ENCODE measurements at places on chromosomes 3 and 15.

GRCh38 chr3:4060064-4060463 lies 243.1 kb upstream of the SETMAR start:
- no peak for DNase-seq

- DNase-seq, result no peak
Observed at GRCh38 chr3:93867425-93867824, 106.3 kb downstream of the PROS1 start.

DNA sequence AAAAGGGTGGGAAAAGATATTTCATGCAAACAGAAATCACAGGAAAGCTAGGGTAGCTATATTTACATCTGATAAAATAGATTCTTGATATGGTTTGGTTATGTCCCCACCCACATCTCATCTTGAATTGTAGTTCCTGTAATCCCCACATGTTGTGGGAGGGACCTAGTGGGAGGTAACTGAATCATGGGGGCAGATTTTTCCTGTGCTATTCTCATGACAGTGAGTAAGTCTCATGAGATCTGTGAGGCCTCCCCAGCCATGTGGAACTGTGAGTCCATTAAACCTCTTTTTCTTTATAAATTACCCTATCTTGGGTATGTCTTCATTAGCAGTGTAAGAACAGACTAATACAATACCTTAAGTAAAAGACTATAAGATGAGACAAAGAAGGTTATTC lies 558.1 kb downstream of the RSL24D1 start:
- DNase-seq, result no peak

GRCh38 chr15:76418352-76419140 lies 82.0 kb downstream of the ISL2 start:
- no peak for DNase-seq

GRCh38 chr3:188624828-188625227 lies 470.9 kb downstream of the LPP start:
- no peak for DNase-seq

DNA sequence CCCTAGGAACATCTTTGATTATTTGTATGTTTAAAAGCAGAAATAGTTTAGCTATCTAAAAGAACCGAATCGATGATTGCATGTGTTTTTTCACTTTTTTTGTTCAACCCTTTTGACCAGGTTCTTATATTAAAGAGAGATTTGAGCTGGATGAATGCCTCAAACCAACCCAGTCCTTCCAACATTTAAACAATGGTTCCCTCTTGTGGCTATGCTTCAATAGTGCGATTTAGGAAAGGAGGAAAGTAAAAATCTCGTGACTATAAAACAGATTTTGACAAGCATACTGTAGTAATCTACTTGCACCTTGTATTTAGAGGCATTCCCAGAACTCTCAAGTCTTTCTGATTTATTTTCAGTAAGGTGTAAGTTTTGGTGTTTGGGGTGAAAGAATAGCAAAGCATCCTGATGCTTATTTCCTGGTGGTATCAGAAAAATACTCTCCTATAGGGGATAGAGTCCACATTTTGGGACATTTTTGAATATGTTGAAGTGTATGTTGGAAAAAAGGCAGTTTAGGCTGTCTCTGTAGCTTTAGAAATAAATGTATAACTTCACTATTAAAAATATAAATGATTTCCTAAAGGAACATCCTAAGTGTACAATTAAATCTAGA lies 159.6 kb upstream of the KCNH8 start:
- no peak for DNase-seq

- no peak for DNase-seq
Observed at GRCh38 chr15:31484986-31485385, 158.4 kb downstream of the KLF13 start.

GRCh38 chr3:34258271-34258998 lies 460.0 kb downstream of the PDCD6IP start:
- no peak for DNase-seq

- no peak for DNase-seq
Observed at GRCh38 chr3:173618148-173618547, 220.6 kb downstream of the NLGN1 start.

DNA sequence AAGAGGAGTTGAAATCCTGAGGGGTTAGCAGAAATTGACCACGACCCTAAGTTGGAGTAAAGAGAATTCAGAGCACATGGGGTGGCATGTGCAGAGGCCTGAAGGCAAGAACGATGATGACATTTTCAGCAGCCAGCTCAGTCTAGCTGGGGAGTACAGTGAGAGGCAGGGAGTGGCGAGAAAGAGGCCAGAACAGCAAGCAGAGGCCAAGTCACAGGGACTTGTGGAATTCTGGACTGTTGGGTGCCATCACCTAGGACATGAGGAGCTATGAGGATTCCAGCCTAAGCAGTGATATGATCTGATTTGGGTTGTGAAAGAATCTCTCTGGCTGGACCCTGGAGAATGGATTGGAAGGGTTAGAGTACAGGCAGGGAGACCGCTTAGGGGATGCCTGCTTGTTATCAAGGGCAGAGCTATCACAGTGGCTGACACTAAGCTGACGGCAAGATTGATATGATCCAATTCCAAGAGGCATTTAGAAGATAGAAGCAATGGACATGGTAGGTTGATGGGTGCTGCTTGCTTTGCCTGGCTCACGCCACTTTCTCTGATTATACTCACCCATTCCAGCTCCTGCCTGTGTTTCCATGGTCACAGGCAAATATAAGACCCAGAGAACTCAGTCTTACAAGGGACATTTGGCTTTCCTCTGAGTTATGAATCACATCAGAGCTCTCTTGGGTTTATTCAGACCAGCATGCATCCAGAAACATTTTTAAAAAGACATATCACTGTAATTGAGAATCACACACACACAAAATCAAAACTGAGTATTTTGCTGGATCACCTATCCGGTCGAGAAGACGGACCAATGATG lies 66.4 kb downstream of the LRTM1 start:
- DNase-seq, result peak; percentile 18

DNA sequence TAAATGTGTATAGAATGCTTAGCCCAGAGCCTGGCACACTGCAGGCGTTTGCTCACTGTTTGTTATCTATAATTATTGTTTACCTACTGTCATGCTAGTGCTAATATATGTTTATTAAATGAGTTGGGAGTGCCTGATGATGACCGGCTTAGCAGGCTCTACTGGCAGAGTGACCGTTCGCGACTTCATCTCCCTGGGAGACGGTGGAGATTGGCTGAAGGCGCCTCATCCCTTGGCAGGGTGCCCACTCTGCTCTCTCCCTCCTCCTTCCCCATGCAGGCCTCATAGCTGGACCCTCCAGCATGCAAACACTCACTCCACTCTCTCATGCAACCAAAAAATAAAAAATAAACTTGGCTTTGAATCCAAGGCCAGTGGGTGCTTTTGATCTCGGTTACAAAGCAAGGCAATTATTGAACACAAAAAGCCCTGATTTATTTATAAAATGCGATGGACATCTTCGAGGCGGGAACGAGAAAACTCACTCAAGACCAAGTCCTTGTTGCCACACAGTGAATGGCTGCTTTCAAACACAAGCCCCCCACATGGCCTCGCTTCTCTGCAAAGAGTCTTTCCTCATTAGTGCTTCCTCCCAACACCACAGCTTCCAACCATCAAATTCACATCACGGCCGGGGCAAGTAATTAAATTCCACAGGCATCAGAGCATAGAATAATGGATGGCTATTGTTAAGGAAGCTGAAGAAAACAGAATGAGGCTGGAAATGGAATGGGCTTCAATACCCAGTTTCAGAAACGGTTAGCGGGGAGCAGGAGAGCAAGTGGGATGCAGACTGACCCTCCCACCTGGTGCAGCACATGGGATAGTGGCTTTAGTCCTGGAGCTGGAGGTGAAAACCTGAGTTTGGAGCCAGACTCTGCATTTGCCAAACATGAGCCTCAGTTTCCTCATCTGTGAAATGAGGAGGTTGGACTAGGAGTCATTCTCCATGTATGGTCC lies 135.7 kb upstream of the RAD18 start:
- no peak for DNase-seq

- peak; percentile 78 for DNase-seq
Observed at GRCh38 chr15:80489030-80489594, 84.9 kb downstream of the ARNT2 start.

DNA sequence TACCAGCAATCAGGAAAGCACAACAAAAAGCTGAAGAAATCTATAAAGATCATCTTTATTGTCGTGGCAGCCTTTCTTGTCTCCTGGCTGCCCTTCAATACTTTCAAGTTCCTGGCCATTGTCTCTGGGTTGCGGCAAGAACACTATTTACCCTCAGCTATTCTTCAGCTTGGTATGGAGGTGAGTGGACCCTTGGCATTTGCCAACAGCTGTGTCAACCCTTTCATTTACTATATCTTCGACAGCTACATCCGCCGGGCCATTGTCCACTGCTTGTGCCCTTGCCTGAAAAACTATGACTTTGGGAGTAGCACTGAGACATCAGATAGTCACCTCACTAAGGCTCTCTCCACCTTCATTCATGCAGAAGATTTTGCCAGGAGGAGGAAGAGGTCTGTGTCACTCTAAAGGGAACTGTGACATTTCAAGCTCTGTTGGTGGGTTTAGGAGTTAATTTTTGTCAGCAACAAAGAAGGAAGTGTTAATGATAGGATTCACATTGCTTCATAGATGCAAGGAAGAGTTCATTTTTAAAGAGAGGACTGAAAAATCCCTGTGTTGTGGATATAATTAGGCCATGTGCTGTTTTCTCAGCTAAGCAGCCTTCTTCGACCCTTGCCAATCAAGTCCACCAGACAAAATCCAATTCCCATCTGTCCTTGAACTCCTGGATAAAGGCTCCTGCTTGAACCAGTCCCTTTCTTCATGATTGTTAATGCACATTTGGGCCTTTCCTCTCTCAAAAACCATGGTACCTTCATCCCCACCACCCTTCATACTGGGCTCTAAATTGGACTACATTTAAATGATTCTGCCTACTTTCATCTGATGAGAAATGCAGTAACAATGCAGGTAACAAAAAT lies 1.2 kb downstream of the GPR15 start:
- DNase-seq, result no peak

- no peak for DNase-seq
Observed at GRCh38 chr3:115628075-115628412, 4.7 kb downstream of the GAP43 start.

DNA sequence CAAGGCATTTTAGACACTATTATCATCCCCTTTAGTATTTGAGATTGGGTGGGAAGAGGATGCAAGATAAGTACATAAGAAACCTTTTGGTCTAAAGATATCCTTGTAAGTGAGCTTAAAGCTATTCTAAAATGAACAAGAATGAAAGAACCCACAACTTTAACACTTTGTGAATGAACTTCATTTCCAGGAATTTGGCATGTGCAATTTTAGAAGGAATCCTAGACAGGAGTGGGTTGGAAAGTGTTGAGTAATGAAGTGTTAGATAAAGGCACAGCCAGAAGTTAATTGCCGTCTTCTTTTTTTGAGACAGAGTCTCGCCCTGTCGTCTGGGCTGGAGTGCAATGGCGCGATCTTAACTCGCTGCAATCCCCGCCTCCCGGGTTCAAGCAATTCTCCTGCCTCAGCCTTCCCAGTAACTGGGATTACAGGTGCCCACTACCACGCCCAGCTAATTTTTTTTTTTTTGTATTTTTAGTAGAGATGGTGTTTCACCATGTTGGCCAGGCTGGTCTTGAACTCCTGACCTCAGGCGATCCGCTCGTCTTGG lies 13.2 kb upstream of the TEX9 start:
- no peak for DNase-seq
